ENCODE measurements at places on chromosomes 11 and 22.

DNA sequence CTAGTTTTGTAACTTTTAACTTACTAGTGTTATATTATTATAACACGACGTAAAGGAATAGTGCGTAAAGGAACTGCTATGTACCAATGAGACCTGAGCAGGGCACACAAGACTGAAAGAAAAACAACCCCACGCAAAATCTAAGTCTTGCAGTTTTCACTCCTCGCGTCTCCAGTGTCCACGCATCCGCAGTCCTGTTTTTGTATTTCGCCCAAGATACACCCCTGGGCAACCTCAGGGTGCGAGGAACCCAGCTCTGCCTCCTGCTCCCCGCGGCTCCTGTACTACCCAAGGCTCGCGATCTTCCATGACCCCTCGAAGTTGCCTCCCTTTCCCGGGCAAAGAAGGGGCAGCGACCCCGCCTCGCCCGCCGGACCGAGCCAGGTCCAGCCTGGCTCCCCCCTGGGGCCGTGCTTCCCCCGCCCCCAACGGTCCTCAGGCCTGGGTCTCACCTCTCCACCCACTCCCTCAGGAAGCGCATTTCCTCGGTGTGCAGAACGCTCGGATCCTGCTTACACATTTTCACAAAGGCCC is 393 bp downstream of the ST13 start:
- no peak for DNase-seq

DNA sequence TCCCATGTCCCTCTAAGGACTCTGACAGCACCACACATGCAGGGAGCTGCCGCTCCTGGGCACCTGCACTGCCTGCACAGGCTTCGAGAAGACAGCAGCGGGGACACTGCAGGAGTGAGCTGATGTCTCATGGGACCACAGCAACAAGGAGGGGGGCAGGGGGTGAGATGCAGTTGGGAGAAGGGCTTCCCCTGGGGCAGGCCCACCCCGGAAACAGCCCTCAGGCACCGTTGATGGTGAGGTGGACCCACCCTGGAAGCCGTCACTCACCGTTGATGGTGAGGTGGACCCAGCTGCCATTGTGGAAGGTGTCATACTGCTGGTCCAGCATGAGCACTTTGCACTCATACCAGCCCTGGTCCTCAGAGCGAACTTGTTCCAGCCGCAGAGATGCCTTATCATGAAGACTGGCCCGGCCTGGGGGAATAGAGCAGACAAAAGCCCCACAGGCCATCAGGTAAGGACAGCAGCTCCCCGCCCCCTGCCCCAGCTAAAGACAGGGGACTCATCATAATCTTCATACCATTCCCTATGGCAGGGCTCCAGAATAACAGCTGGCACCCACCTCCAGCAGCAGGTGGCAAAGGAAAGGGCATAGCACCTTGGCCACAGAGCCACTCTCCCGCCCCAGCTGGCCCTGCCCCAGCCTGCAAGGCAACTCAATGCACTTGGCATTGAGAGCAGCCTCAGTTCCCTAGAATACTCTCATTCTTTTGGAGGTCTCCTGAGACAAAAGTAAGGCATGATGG is 12.6 kb downstream of the IGSF9B start:
- DNase-seq = no peak

DNA sequence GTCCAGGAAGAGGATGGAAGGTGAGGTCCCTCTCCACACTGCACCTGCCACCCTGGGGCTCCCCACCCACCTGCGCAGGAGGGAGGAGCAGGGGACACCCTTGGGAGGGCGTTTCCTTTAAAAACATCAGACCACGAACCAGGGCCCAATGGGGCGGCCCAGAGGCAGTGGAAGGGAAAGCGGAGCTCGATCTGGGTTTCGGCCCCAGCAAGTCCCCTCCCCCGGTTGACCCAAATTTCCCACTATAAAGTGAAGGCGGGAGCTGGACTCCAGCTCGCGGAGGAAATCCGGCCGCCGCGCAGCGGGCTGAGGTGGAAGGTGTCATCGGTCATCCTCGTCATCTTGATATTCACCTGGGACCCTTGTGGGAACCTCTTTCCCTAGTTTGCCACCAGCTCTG is 99.3 kb downstream of the WNT7B start:
- no peak for DNase-seq

DNA sequence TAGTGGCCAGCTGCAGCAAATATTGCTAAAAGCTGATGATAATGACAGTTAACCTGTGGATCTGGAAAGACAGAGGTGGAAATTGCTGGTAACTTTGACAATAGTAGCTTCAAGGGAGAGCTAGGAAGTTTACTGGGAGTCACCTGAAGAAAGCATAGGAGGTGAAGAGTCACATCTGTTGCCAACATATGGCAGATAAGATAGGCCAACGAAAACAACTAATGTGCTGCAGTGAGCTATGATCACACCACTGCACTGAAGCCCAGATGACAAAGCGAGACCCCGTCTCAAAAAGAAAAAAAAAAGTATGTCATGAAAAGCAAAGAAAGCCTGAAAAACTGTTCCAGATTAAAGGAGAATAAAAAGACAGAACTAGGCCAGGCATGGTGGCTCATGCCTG is 4.3 kb upstream of the PRDM10 start:
- no peak for DNase-seq

- DNase-seq = no peak
Measured at GRCh38 chr22:25110596-25110845, 89.1 kb upstream of the CRYBB3 start.

DNA sequence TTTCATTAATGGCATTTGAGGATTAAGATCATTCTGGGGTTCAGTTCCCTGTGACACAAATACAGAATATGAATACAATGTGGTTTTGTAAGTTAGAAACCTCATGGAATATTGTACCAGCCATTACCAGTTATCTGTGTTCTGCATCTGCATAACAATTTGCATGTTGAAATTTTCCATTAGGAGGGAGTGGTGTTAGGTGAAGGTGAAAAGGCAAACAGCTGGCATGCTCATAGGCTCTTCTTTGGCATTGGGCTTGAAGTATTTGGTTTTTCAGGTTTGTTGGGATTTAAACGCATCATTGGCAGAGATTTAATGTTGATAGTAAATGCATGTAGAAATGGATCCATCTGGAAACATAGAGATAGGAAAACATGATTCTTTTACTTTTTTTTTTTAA is 18.6 kb downstream of the RTN3 start:
- DNase-seq = no peak

Data from stimulated activated CD8-positive, alpha-beta memory T cell treated with anti-CD3 and anti-CD28 coated beads, Interleukin-12 subunit alpha, Interleukin-12 subunit beta, amount 100 ng/mL, for 4 hours (primary cell).